Erythroblast (primary cell): ENCODE measurements at places on chromosomes 6 and 20.

DNA sequence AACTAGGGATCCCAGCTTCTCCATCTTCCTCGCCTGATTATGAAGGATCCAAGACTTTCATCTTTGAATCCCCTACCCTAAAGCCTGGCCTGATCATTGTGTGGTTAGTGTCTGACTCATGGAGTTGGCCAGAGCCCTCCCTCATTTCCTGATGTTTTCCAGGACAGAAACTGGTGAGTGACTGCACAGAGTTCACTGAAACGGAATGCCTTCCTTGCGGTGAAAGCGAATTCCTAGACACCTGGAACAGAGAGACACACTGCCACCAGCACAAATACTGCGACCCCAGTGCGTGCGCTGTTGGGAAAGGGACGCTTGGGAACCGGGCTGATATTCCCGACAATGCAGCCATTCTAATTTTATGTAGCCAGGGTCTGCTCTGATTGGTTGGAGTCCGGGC is 4.0 kb downstream of the CD40 start:
- no peak for DNase-seq

DNA sequence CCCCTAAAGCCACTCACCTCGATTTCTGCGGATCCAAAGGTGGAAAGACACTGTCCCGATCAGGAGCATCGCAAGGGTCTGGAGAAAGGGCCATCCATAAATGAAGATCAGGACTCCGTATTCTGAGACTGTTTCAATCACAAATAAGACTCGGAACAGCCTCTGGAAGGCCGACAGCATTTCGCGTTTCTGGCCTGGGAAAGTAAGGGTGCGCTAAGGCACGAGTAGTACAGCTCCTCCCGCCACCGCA is 44.6 kb downstream of the DPPA5 start:
- no peak for DNase-seq

- no peak for DNase-seq
Measured at GRCh38 chr6:36204068-36204753, 7.7 kb downstream of the BRPF3 start.

- DNase-seq = no peak
Measured at GRCh38 chr20:37185686-37186085, 6.3 kb upstream of the MROH8 start.

DNA sequence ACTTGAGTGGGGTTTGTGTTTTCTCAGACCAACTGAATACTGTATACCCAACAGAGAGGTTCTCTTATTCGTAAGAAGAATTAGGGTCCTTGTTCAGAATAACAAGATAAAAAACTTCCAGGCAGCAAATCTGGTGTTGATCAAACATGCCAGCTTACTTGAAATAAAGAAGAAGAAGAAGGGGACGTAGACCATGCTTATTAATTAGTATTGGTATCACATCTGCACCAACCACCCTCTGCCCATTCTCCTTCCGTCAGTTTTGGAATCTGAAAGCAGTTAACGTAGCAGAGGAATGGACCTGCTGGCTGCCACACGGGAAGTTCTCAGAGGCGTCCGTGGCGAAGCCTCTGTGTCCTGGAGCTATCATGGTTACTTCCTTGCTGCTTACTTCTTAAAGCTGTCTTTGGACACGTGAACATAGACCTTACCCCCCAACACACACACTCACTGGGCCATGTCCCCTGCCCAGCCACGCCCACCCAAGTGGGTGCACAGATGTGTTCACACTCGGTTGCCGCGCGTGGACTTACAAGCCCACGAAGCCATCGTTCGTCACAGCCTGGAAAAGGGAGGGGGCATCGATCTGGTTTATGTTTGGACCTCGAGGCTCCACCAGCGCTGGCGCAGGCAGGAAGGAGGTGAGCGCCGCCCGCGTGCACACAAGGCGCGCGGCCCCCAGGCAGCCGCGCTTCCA is 4.1 kb upstream of the DLL1 start:
- DNase-seq = no peak

DNA sequence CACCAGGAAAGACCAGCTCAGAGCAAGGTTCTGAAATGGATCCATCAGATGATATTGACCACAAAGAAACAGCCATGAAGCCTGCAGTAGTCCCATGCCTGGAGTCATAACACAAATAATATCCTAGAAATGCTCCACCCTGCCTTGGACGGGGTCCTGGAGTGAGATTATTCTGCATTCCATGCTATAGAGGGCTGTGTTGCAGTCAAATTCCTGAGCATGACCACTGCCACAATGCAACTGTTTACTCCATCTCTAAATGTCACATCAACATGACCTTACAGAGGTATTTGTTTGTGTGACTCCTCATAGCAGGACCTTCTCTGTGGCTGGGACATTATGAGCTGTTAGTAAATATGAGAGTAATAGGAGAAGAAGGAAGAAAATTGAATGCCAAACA is 257.5 kb upstream of the TCF21 start:
- DNase-seq = no peak

DNA sequence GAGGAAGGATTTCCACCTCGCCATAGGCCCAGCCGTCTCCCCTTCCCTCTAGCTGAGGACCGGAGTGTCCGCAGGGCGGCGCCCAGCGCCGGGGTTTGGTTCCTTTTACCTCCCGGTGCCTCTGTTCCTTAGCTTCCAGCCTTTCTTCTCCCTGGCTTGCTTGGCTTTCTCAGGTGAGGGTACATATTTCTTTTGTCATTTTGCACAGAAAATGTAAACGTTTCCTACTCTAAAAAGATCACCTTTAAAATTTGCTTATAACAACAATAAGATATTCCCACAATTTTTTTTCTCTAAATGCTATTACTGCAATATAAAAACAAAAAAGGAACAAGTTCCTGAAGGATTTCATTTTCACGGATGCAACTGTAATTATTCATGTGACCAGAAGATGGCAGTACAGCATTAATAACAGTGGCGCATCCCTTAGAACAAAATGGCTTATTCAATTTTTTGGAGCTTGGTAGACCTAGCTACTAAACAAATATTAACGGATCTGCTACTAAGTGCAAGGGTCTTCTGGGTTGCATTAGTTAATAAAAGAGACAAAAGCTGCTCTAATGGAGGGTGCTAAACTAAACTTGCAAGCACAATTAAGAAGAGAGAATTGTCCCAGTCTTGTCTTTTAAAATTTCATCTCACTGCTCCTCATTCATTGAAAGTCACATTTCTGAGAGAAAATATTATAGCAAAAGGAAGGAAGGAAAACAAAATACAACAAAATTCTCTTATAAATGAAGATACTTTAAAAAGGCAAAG is 172.9 kb downstream of the ADGRG6 start:
- peak; percentile 36 for DNase-seq

DNA sequence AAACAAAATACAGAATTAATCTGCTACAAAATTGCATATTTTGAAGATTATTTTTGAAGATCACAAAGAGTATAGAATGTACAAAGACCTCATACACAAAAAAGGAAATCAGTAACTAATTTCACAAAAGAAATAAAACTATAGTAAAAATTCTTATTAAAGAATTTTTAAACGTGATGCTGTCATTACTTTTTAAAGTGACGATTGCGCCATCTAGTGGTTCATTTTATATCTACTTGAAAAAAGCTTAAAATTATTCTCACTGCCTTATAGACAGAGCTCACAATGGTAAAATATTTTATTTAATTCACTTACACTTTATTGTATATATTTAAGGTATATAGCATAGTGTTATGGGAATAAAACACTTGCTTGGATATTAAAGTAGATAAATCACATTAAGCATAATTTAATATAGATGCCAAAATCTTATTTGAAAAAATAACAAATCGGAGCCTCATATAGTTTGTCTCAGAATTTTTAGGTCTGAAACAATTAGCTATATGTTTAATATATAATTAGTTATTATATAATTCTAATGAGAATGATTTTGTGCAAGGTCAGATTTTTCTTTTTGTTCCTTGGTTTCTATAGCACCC is 128.8 kb downstream of the PHF3 start:
- peak; percentile 79 for DNase-seq

- no peak for DNase-seq
Measured at GRCh38 chr6:161103475-161103874, 111.9 kb downstream of the MAP3K4 start.

DNA sequence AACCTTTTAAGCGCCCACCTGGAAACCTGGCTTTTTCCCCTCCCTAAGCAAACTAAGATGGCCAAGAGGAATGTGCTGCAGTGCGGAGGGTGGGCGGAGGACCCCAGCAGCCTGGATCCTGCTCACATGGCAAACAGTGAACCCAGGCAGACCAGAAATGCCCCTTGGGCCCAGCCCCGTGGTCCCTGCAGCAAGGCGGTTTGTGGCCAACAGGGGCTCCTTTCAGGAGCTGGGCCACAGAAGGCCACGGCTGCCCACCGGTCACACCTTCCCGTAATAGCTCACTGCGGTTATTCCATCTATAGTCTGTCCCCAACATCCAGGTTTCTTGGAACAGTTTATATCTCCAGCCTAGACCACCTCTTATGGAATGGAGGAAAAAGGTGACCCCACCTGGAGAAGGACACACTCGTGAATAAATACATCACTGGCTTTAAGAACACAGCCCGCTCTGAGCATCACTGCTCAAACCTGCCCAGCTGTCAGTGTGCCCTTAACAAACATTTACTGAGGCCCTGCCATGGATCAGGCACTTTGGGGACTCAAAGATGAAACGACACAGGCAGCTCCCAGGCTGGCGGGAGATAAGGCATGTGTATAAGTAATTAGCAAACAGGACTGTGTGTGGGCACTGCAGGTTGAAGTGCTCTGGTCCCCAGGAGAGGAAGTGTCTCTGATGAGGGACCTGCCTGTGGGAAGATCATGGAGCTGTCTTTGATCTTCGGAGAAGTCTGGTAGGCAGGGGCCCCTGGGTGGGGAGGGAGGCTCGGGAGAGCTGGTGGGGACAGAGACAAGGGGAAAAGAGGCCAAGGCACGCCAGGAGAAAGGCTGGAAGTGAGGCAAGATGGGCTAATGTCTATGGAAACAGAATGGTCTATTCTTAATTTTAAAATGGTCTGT is 3.2 kb upstream of the TUBB1 start:
- DNase-seq = peak; percentile 74

DNA sequence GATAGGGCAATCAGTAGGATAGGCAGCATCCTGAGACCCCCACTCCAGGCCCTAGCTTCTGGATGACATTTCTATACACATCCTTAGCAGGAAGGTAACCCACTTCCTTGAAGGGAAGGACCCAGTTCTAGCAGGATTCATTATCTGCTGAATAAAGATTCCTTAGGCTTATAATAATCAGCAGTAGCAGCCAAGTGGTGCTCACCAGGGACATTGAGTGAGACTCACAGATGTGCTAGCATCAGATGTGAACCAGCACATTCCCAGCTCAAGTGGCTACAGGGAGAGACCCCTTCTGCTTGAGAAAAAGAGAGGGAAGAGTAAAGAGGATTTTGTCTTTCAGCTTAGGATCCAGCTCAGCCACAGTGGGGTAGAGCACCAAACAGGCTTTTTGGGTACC is 244.8 kb upstream of the UFL1 start:
- DNase-seq = no peak

DNA sequence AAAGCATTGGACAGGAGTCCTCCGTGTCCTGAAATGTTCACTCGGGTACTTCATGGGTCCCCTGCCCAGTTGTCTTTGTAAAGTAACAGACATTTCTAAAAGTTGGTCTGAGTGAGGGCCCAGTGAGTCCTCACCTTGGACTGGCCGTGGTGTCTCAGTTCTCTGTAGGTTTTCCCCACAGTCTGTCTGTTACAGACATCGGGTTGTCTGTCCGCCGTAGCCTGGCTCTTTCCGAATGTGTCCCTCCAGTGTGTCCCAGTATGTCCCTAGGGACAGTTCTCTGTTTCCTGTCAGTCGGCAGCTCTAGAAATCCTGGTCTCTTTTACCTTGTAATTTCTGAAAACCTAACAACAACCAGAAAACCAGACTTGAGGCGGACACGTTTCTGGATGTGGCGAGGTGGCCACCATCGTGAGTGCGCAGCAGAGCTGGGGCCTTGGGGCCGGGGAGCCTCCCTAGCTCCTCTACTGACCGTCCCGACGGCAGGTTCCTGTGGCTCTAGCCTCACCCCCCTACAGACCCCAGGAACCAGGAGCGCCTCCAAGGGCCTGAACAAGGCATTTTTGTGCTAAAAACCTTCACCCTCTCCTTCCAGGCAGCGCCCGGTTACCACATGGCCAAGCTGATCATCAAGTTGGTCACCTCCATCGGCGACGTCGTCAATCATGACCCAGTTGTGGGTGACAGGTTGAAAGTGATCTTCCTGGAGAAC is 42.2 kb downstream of the PYGB start:
- no peak for DNase-seq

- no peak for DNase-seq
Measured at GRCh38 chr6:89749918-89750317, 69.7 kb downstream of the MDN1 start.

GRCh38 chr20:63963348-63963741 is 6.4 kb downstream of the ZNF512B start:
- DNase-seq = no peak

DNA sequence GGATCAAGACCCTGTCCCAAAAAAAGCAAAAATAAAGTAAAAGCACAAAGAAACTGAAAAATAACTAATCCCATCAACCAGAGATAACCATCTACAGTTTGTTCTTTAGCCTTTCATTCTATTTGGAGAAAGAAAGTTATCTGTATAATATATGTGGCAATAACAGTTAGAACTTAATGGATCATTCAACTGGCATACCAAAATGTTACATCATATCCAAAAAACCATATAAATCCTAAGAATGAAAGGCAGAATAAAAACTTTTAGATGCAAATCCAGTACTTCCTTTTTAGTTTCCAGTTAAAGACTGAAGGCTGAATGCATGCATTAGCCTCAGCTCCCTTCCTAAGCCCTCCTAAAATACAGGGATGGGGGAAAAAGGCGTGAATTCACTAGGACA is 25.2 kb downstream of the ILRUN start:
- no peak for DNase-seq

GRCh38 chr20:20611167-20611566 is 101.3 kb downstream of the RALGAPA2 start:
- no peak for DNase-seq

DNA sequence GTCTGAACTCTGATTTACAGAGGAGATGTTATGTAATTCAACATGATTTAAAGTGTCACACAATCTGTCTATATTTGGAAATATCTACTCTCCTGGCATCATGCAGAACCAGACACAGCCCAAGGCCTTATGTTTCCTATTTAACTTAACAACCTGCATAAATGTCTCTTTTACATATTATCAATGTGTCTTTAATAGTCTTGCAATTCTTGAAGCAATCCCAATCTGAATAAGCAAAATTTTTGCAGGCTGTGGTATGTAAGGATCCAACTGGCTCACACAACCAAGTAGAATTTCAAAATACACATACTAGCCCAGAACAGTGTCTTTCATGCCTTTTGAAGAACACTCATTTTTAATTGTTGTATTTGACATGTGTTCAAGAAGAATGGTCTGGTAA is 443.2 kb downstream of the MAFB start:
- no peak for DNase-seq

- peak; percentile 13 for DNase-seq
Measured at GRCh38 chr6:19812512-19813119, 24.6 kb upstream of the ID4 start.

DNA sequence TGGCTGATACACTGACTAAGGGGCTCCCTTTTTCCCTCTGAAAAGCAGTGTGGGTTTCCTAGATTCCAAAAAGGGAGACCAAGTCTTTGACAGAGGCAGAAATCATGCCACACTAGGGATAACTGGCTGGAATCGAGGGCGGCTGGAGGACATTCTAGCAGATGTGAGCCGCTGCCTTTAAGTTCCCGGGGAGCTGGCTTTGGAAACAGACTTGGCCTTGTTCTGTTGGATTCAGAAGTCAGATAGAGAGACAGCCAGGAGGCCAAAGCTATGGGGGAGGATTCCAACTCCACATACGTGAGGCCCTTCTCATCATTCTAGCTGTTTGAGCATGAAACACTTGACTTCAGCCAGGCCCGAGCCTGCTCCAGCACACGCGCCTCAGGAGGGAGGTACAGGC is 109.9 kb upstream of the FOXC1 start:
- DNase-seq = no peak

GRCh38 chr6:53066077-53066417 is 843 bp downstream of the FBXO9 start:
- peak; percentile 87 for DNase-seq
